ENCODE measurements at places on chromosomes 1 and 21.

DNA sequence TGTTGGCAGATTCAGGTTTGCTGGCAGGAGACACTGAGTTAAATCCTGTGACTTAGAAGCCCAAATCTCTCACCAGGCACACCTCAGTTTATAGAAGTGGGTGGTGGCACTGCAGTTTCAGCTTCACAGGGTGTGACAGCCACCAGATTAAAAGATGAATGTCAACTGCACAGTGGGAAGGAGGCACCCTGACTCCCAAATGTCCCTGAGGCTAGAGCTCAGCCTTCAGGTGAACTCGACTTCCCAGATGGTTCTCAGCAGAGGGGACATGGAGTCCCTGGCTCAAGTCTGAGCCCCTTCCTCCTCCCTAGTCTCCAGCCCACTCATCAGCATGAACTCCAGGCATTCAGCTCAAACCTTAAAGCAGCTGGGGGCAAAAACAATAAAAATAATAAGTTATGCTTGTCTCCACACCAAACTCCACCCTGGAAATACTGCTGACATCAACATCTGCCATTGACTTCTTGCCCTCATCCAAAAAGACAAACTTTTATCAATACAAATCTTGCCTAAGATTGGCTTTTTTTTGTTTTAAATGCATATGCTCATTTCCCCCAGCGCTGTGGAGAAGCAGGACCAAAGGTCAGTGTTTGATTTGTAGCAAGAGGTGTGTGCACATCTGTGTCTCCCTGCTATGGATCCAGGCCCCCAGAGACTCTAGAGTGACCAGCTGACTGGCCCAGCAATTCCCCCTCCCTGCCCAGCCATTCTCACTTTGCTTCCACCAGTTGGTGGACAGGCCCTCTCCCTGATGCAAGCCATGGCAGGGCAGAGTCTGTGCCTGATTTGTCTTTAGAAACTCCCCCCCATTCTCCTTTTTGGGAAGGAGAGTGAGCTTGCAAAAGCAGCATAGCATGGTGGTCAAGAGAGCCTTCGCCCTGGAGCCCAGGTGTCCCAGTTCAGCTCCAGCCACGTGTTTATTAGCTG is 18.5 kb upstream of the S100A7 start:
- no peak for DNase-seq

GRCh38 chr1:56060906-56061305 is 518.5 kb downstream of the PLPP3 start:
- no peak for DNase-seq

DNA sequence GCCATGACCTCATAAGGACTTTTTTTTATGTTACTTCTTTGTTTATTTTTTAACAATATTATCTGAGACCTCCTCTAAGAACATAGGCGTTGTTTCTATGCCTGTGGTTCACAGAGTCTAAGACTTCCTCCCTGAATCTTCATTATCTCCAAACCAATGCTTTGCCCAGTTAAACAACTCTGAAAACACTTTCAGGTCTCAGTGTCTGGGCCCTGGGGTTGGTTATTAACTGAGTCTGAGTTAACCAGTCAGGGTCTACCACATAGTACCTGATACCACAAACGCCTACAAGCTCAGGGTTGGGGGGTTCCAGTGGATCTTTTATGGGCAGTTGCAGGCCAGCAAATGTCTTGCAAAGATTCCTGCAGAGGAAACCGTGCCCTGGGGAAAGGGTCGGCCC is 138.2 kb downstream of the AJAP1 start:
- no peak for DNase-seq

- no peak for DNase-seq
Observed at GRCh38 chr1:91799863-91800262, 86.1 kb downstream of the TGFBR3 start.

GRCh38 chr1:90841473-90841872 is 124.4 kb upstream of the BARHL2 start:
- no peak for DNase-seq

- no peak for DNase-seq
Observed at GRCh38 chr1:38293567-38293966, 247.0 kb upstream of the POU3F1 start.

DNA sequence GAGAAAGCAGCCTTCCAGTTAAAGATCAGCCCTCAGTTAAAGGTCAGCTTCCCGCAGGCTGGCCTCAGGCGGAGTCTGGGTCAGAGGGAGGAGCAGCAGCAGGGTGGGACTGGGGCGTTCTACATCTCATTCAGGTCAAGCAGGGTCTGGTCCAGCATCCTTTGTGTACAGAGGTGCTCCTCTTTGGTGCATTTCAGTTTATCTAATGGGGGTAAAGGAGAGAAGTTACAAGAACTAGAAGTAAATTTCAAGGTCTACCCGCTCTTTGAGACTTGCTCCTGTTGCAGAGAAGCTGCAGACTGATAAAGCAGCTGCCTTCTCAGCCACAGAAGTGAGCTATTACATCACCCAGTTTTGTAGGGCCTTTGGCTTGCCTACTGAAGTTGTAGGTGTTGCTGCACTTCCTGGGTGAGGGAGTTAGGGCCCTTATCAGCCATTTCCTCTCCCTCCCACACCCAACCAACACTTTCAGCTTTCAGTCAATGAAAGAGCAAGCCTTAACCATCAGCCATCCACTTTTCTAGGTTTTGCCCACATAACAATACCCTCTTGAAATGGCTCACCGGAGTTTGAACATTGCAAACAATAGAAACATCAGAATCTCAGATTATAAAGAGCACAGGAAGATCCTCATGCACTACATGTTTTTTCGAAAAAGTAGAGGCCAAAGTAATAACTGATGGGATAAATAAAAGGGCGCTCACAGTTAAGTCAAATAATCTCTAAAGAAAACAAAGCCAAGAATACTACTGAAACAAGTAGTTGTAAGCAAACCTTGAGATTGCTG is 2.8 kb upstream of the NUP210L start:
- no peak for DNase-seq

GRCh38 chr1:211336161-211336560 is 9.5 kb downstream of the TRAF5 start:
- DNase-seq: no peak

DNA sequence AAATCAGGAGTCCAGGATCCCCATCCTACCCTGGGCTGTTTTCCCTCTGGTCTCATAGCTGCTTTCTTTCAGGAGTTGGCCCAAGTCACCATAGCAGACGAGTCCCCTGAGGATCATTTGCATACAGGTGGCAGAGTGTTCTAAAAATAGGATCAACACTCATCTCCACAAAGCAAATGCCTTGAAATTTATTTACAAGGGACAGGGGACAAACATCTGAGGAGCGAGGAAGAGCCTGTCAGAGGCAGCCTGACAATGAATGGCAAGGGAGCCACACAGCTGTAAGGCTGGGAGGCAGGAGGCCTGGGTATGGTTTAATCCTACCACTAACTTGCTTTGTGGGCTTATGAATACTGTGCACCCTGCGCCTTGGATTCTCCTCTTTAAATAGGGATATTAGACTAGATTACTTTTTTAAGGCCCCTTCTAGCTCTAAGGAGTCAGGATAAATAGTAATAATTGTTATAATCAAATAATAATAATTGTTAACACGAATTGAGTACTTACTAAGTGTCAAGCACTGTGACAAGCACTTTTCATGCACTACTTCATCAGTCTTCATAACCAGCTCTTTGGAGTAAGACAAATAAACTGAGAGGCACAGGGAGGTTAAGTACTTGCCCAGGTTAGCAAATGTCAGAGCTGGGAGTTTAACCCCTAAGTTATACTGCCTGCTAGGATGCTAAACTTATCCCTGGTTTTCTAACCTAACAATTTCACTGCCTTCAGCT is 34.5 kb downstream of the RAB3B start:
- DNase-seq: no peak

DNA sequence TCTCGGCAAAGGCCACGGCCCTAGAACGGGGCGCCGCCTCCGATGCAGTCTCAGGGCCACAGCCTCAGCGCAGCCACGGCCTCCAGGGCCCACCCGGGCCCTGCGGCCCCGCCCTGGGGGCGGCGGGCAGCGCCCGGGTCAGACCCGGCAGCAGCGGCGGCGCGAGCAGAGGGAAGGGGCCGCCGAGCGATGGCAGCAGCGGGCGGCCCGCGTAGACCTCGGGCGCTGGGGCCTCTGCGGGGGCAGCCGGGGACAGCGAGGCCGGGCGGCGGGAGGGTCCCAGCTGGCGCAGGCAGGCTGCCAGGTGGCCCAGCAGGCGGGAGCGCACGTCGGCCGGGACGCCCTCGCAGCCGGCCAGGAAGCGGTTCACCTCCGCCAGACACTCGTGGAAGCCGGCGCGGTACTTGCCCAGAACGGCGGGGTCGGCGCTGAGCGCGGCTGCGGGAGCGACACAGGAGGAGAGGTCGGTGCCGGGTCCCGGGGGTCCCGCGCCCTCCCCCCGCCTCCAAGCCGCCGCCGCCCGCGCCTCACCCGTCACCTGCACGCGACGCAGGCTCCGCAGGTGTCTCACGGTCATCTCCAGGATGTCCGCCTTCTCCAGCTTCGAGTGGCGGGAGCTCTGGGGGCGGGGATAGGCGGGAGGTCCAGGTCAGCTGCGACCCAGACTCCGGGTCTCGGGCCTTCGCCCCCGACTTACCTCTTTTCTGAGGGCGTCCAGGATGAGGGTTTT is 737 bp downstream of the HES4 start:
- no peak for DNase-seq

DNA sequence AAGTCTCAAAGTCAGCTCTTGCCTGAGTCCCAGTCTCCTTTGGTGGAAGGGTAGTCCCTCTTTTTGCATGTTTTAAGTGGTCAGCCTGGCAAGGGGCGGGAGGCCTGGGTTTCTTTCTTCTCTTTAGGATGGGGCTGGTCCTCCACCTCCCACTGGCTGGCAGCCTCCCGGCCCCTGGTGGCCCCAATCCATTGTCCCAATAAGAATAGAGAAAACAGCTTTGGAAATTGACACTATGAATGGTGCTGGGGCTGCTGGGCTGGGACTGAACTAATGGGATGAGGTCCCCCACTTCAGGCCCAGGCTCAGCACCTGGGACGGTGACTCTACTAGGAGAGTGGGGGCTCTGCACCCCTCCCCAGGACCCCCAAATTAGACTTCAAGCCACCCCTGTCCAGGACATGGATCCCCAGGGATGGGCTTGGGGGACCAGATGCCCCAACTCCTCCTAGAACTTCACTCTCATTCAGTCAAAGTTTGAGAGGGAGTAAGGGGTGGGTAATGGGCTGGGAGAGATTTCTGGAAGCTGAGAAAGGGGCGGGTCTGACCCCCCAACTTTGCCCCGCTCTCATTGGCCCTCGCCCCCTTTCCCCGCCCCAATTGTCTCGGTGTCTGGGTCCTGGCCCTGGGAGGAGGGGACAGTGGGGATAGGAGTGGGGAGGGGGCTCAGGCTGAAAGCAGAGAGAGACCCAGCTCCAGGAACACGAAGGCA is 18.2 kb downstream of the SLC27A3 start:
- DNase-seq: no peak

GRCh38 chr1:167839009-167839408 is 74.9 kb downstream of the ADCY10 start:
- DNase-seq: no peak

DNA sequence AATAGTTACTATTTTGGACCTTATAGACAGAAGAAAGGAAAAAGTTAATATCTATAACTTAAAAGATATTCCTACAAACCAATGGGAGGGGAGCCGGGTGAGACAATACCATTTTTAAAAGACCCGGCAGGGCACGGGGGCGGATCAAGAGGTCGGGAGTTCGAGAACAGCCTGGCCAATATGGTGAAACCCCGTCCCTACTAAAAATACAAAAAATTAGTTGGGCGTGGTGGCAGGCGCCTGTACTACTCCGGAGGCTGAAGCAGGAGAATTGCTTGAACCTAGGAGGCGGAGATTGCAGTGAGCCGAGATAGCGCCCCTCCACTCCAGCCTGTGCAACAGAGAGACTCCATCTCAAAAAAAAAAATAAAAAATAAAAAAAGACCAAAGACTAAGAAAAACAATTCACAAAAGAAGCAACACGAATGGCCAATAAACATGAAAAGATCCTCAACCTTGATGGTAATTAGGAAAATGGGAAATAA is 1.2 kb upstream of the PSMB2 start:
- DNase-seq: no peak

DNA sequence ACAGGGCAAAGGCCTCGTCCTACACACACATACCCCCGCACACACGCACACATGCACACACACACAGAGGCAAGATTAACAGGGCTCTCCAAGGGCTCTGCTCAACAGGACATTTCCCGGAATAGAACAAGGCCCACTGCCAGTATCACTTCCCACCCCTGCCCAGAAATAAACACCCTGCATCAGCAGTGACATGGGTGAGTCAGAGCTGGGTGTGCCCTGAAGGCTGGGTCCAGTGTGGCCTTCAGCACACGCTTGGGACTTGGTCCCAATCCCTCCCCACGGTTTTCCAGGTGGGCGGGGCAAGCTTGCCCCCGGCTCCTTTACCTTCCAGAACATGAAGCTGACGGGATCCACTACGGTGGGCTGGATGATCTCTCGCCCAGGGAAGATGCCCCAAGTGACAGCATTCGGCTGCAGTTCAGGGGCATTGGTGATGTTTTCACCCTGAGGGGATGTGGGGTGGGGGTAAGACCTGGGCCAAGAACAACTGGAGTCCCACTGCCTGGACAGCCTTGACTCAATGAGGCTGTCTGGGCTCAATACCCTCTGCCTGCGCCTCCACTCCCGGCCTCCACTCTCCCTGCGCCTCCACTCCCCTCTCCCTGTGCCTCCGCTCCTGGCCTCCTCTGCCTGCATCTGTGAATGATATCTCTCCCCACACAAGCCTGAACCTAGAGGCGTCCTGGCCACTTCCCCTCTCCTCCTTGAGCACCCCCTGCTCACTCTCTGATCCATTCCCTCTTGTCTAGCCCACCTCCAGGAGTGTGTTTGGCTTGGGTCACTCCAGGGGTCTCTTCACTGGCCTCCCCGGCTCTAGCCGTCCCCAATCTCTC is 14.7 kb downstream of the MTHFR start:
- peak; percentile 52 for DNase-seq

GRCh38 chr1:2018217-2019171 is 651 bp upstream of the GABRD start:
- DNase-seq: no peak

GRCh38 chr1:158101455-158101854 is 79.2 kb upstream of the CD1D start:
- DNase-seq: no peak

GRCh38 chr1:116451702-116452101 is 78.7 kb downstream of the ATP1A1 start:
- no peak for DNase-seq

GRCh38 chr1:220877377-220878095 is 1.7 kb upstream of the HLX start:
- DNase-seq: no peak

DNA sequence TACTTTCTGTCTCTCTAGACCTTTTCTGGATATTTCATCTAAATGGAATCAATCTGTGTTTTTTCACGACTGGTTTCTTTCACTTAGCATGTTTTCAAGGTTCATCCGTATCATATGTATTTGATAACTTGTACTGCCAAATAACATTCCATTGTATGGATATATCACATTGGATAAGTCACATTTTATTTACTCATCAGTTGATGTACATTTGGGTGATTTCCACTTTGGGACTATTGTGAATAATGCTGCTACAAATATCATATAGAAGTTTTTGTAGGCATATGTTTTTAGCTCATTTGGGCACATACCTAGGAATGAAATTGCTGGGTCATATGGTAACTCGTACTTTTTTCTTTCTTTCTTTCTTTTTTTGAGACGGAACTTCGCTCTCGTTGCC is 6.7 kb downstream of the HMGN2 start:
- no peak for DNase-seq

Data from RWPE1 (cell line).